ENCODE measurements at places on chromosomes 13 and 19.
A peak's percentile ranks its signal among the peaks of the same experiment; 100 is the strongest.

DNA sequence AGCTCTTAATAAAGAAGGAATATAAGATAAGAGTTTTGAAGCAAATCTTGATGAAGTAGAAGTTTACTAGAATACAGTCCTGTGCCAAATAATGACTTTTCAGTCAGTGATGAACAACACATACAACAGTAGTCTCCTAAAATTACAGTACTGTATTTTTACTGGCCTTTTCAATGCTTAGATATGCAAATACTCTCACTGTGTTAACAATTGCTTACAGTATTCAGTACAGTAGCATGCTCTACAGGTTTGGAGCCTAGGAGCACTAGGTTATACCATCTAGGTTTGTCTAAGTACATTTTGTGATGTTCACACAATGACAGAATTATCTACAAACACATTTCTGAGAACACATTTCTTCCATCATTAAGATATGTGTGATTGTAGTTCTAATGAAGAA, 316.7 kb upstream of the KLHL1 start:
- no peak for DNase-seq

- no peak for DNase-seq
These were observed 1344.9 kb downstream of the UQCRFS1 start for GRCh38 chr19:27868007-27868406.

GRCh38 chr13:98581971-98582702, 5.2 kb upstream of the STK24 start:
- no peak for DNase-seq

DNA sequence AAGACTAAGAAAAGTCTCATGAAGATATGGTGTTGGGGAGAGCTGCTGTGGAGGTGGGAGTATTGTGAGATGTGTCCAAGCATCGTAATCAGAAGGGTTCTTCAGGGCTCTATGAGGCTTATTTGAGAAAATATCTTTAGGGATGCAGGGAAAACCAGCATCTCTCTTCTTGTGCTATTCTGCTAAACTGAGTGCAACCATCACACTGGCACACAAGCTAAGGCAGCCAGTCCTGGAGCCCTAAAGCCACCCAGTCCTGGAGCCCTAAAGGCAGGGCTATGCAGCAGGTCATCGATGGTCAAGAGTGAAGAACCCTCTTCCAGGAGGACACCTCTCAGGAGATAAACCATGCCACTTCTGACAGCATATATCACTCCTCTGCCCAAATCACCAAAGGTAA, 445.2 kb upstream of the MIR17HG start:
- no peak for DNase-seq

- no peak for DNase-seq
These were observed 5.3 kb downstream of the PODNL1 start for GRCh38 chr19:13932911-13933393.

GRCh38 chr13:100724568-100724967, 50.0 kb upstream of the TMTC4 start:
- no peak for DNase-seq

DNA sequence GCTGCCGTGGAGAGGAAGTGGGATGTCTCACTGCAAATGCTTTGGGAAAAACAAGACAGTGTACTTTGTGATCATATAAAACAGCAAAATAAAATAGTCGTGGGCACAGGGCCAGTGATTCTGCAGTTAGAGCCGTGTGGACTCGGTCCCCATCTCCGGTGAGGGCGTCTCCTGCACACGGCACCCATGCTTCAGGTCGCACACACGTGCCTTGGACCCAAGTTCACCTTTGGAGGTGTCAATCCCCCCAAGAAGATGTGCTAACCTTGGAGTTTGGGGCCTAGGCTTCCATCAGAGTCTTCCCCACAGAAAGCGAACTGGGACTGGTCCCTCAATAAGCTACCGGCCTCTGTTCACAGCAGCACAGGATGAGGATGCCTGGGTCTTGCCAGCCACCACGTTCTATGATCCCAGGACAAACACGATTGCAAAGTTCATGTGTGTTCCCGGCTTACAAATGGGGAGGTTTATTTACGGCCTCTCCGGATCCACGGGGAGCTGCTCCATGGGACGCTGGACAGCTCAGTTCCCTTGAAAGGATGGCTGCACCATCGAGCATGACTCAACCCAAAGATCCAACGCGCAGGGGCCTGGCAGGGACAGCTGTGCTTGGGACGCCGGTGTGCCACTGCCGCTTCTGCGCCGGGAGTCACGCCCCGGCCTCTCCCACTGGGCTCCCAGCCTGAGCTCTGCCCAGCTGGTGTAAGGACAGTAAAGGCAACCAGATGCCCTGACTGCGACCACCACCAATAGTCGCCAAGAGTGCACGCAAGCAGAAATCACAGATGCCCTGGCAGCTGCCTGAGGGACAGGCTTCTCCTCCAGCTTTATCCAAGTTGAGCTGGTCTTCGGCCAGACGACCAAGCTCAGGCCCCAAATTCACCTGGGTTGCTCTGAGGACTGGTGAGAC, 8.6 kb downstream of the GAS6 start:
- DNase-seq = no peak

- DNase-seq = peak; percentile 54
These were observed 20.6 kb downstream of the ZNF558 start for GRCh38 chr19:8811315-8812172.

DNA sequence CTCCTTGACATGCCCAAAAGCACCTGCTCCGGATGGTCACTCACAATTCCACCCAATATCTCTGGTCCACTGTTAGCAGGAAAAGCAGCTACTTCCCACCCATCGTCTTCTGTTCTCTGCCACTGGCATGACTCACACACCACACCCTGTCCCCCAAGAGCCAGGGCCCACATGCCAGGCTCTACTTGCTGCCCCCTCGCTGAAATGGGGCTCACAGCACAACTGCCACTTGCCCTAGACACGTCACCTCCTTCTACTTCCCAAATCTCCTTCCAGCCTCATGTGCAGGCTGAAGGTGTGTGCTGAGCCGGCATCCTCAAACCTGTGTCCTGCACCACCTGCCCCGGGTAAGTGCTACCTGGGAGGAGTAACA, 65.0 kb downstream of the TBC1D4 start:
- DNase-seq = peak; percentile 29

DNA sequence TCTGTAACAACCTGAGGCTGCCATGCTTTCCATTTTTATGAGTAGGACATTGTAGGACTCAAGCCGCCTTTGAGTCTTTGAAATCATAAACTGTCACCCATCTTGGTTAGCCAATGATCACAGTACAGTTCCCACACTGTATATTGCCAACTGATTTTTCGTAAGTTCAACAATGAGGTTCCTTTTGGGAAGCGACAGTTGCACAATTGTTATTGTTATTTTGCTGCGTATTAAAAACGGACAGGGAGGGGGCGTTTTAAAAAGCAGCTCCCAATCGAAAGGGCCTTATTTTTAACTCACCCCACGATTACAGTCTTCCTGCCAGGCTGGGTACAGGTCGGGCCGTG, 601 bp downstream of the SLC46A3 start:
- peak; percentile 54 for DNase-seq

DNA sequence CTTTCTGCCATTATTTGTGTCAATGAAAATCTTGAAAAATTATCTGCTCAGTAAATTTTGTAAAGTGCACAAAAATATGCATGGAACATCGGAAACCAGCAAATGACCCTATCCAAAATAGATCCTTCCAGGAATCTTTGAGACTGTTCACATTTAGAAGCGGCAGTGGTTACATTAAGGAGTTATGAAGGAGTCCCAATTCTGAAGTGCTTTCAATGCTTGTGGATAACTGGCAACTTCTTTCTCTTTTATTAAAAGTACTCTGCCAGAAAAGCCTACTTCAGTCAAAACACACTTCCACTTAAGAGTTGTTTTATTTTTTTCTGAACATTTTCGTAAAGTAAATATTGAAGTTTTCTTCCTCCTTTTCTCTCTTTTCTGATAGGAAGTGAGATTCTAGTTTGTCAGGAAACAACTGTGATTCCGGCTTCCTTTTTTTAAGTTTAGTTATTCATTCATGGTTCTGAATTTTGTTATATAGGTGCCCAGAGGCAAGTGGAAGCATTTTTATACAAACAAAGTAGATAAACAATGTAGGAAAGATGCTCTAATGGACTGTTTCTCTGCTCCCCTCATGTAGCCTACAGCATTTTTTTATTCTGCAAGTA, 83.5 kb downstream of the PCDH9 start:
- no peak for DNase-seq

GRCh38 chr19:43784241-43784980, 3.6 kb upstream of the KCNN4 start:
- peak; percentile 66 for DNase-seq

GRCh38 chr13:30715837-30716236, 19.5 kb upstream of the ALOX5AP start:
- no peak for DNase-seq

DNA sequence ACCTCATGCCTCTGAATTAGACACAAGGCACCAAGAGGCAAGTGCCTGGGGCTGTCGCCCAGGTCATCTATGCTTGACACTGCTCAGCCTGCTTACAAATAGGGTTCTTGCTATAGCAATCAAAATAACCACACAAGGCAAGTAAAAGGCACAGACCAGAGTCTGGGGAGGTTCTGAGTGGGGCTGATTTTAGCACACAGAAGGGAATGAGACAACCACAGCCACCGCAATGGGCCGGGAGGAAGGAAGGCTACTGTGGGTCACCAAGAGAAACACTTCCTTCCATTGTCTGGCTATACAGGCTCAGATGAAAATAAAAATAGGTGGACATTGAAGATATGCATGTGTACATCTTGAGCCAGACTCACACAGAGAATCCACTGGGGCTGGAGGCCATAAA, 159.1 kb downstream of the DLEU7 start:
- no peak for DNase-seq

- DNase-seq = peak; percentile 39
These were observed 28.5 kb downstream of the MYCBP2 start for GRCh38 chr13:77298426-77298825.

DNA sequence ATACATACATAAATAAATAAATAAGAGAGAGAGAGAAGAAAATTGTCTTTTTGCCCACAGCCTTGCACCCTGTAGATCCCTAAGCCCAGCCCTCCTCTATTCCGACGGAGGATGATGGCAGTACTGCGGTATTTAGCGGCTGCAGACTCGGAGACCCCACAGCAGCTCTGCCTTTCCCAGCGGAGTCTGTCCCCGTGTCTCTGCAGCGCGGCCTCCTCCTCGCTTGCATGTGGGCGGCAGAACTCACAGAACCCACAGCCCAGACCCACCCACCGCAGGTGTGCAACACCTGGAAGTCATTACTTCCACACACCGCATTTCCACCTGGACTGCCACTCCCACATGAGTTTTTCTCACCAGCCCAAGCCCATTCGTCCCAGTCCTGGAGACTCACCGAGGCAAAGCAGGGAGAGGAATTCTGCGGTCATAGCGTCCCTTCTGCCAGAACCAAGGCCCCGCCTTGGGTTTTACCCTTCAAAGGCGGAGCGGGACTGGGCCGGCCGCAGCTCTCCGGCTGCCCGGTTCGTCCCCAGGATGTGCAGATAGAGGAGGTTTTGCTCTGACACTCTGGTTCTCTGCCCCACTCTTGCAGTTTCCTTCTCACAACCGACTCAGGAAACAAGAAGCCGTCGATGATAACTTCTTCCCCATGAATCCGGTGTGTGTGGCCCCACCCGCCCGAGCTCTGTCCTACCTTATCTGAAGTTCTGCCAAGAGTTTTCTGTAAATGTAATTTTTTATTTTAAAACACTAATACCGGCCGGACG, at the start of gene VSTM1:
VSTM1 (minus strand) TSS at position 548 of the 767 bp plus-strand sequence; CDS start at position 428, 120 bp downstream.
- no peak for DNase-seq

DNA sequence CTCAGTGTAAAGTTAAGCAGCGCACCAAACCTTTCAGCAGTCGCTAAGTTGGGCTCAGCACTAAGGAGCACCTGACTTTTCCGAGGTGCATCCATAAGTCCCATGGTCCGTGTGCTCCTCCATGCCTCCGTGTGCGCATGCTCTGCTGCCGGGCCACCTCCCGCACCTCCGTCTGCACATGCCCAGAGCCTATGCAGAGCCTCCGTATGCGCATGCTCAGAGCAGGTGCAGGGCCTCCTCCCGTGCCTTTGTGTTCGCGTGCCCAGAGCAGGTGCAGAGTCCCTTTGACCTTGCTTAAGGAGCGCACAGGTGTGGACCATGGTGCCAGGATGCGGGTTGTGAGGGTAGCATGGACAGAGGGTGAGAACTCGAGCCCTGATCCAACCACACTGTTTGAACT, 46.0 kb downstream of the ATP11A start:
- DNase-seq = no peak

DNA sequence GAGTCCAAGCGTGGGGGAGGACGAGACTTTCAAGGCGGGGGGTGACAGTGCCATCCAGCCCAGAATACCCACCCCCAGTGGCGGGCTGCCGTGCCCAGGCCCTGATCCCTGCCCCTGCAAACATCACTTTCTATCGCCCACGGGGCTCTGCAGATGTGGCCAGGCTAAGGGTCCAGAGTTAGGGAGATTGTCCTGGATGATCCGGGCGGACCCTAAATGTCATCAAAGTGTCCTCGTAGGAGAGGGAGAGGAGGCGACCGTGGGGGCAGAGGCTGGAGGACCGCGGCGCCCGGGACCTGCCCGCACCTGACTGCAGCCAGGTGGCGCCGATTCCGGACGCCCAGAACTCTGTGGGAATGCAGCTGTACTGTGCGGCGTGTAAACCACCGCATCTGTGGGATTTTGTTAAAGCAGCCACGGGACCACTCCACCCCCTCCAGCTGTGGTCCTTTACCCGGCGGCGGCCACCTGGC, 32.4 kb downstream of the GJA3 start:
- DNase-seq = peak; percentile 29

DNA sequence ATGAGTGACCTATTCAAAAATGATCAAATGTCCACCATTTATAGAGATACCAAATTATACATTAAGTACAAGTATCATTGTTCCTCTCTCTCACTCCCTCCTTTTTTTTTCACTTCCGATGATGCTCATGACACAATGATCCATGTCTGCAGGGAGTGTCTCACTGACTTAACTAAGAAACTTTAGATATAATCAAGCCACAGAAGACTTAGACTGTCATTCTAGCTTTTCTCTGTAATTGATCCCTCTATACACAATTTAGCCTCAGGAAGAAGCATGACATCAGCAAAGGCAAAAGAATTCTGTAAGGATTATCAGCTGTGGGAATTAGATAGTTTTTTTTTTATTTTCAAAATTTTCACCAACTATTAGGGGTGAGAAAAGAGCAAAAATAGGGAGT, 734.9 kb upstream of the PCDH9 start:
- DNase-seq = no peak

DNA sequence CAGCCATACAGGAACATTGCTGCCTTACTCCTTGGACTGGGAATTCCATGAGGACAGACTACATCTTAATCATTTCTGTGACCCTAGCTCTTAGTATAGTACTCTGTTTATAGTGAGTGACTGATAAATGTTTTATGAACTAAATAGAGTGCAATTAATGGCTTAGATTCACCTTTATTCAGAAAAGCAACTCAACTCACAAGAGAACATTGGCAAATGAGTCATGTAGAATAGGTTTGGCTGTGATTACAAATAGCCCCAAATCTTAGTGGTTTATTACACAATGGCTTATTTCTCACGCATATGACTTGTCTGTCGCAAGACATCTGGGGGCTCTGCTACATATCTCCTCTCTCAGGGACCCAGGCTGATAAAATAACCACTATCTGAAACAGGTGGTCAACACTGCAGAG, 121.6 kb upstream of the KL start:
- DNase-seq = peak; percentile 92

DNA sequence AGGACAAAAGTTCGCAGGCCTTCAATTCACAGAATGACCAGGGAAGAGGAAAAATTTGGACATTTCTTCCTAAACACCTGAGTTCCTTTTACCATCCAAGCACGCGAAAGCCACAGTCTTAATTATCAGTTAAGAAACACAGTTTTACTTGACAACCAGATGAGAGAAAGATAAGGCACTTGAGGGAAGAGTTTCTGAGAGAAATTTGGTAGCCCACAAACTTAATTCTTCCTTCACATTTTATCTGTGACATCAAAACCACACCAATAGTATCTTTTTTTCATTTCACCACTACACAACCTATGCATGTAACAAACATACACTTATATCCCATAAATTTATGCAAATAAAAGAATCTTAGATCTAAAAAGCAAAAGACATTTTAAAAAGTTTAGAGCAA, 326.6 kb downstream of the MZT1 start:
- DNase-seq = no peak
